Lung (tissue), 17 donors: ENCODE measurements at places on chromosomes 2 and 18.

- DNase-seq: no peak
Observed at GRCh38 chr2:85183479-85183878, 50.3 kb downstream of the TCF7L1 start.

DNA sequence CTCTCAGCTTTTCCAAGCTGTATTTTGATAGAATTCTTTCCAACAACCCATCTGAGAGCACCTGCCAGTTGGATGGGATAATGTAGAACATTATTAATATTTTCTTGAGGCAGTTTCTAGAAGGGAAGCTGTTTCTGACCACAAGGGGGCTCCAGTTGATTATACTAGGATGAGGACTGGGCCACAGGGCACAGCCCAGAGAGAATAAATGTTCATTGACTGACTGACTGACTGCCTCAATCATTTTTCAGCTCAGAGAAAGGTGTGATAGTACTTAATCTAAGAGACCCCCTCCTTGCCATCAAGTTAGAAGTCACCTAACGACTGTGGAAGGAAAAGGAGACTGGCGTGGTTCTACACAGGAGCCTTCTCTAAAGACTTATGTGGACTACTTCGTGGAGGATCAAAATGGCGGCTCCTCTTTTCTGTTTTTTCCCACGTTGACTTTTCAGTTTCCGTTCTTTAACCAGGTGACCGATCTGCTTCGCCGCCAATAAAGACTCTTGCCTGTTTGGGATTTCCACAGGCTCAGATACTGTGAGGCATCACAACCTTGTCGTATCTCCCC is 31.9 kb upstream of the CREG2 start:
- DNase-seq: peak; percentile 48

- no peak for DNase-seq
Observed at GRCh38 chr2:235850289-235850688, 317.9 kb downstream of the GBX2 start.

- peak; percentile 77 for DNase-seq
Observed at GRCh38 chr2:7281231-7282201, 364.3 kb downstream of the RNF144A start.

DNA sequence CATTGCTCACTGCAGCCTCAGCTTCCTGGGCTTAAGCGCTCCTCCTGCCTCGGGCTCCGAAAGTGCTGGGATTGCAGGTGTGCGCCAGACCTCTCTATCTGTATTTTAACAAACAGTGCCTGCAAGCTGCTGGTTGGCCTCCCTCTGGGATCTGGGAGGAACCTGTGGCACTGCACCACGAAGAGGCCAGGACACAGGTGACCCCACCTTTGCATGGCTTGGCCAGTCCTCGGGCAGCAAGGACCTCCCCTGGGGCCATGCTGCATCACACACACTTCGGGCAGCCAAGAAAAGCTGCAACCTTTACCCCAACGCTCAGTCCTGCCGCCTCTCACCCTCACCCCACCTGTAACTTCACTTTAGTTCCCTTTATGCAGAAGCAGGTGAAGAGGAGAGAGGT is 70.0 kb downstream of the PXDN start:
- DNase-seq: no peak

GRCh38 chr2:10165282-10165681 is 42.7 kb downstream of the RRM2 start:
- no peak for DNase-seq

- DNase-seq: no peak
Observed at GRCh38 chr2:15158532-15158931, 402.6 kb downstream of the NBAS start.

GRCh38 chr2:52289741-52290140 is 1257.8 kb upstream of the NRXN1 start:
- no peak for DNase-seq

DNA sequence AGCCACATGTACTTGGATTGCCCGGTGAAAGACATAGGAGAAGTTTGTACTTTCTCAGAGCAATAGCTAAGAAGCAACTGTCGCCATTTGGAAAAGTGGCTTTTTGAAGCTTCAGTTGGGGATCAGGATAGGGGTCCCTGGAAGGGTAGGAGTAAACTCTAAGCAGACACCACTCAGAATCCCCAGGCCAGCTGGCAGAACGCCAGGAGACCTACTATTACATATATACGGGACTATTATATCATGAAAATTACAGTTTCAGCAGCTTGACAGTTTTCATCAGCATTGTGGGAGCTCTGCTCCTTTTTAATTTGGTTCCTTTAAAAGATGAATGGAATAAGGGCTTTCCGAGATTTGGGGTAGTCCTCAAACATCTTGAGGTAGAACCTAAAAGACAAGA is 54.9 kb downstream of the SRD5A2 start:
- peak; percentile 4 for DNase-seq

DNA sequence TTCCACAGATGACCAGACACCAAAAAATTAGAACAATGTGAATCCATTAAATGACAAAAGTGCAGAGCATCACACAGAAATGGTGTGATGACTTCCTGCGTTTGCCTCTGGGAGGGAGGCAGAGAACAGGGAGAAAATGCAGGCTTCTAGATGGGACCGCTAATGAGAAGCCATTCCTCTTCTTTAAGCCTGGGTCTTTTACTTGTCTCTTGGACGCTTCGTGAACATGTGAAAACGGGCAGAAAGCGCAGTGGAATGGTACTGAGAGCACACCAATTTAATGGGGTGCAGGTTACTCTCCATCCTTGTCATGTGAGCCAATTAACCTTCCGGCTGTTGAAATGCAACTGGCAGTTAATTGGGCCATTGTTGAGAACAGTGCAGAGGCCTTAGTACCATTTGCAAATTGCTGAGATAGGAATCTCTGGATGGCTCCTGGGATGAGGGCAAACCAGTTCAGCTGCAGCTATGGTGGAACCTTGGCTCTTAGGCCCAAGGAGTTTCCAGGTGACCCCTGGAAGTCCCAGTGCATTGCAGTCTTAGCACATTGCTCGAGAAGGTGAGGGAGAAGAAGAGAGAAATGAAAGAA is 210.4 kb upstream of the CXCR4 start:
- DNase-seq: no peak

DNA sequence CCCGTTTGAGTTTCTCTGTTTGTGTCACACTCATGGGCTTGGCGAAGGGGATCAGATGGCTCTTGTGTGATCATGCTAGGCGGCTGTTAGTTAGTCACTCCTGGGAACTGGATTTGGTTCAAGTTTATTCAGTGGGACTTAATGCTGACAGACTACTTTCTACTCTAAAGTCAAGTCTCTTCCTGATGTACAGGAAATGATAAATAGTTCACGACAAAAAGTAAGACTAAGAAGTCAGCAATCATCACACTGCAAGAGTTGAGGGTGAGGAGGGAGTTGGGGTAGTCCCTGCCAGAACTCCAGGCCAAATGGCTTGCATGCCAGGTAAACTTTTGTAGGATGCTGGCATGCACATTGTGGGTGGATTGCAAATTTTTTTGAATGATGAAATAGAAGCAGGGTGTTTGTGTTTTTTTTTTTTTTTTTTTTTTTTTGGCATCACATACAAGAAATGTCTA is 25.1 kb upstream of the CCL20 start:
- no peak for DNase-seq

- DNase-seq: no peak
Observed at GRCh38 chr2:153394686-153395085, 83.9 kb downstream of the RPRM start.

GRCh38 chr2:82098617-82099016 is 1794.1 kb upstream of the LRRTM1 start:
- DNase-seq: peak; percentile 33

DNA sequence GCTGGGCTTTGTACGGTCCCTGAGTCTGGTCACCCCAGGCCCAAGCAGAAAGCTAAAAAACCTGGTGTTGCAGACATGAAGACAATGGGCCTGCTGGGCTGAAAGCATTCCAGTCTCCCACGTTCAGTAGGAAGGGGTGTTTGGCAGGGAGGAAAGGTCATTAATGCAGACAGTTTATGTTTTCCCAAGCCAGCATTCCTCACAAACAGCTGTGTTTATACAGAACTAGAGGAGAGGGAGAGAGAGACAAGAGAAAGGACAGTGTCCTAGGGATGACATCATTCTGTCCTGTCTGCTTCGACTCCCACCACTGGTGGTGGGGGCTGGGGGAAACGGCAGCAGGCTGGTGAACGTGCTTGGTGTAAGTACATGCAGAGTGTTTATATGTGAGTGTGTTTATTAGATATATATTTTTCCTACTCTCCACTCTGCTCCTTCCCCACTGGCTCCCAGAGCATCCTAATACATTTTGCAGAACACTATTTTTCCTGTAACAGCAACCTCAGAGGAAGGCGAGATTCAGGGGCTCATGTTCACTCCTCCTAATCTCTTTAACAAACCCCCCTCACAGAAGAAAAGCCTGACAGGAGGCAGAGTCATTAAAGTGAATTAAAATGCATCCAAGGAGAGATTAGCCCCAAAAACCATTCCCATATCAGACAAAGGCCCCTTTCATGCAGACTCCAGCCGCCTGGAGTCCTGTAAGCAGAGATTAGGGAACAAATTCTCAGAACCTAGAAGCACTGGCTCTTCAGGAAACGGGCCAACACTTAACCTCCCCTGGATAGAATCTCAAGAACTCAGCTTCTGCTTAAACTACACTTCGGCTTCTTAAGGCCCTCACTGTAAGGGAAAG is 380.4 kb downstream of the TNS1 start:
- DNase-seq: peak; percentile 97

GRCh38 chr2:72917877-72918553 is 696 bp downstream of the EMX1 start:
- DNase-seq: no peak

DNA sequence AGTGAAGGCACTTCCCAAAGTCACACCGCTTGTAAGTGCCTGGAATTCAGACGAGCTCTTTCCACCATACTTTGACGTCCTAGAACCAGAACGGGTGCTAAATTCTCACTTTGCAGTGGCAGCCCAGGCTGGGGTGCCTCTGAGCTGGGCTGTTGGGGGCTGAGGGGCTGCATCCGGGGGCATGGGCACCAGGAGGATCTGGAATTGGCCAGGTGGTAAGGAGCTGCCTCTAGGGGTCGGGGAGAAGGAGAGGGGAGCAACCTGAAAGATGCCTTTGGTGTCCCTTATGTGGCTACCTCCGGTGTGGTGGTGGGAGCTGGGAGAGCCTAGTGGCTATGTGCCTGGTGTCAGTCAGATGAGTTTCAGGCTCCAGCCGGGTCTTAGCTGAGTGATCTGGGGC is 7.1 kb downstream of the ATOH8 start:
- DNase-seq: no peak

DNA sequence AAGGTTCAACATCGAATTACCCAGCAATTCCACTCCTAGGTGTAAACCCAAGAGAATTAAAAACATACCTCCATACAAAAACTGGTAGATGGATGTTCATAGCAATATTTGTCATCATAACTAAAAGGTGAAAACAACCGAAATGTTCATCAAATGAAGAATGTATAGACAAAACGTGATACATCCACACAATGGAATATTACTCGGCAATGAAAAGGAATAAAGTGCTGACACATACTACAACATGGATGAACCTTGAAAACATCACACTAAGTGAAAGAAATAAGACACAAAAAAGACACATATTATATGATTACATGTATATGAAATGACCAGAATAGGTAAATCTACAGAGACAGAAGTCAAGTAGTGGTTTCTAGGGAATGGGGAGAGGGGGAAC is 20.6 kb upstream of the CHMP1B start:
- DNase-seq: no peak

DNA sequence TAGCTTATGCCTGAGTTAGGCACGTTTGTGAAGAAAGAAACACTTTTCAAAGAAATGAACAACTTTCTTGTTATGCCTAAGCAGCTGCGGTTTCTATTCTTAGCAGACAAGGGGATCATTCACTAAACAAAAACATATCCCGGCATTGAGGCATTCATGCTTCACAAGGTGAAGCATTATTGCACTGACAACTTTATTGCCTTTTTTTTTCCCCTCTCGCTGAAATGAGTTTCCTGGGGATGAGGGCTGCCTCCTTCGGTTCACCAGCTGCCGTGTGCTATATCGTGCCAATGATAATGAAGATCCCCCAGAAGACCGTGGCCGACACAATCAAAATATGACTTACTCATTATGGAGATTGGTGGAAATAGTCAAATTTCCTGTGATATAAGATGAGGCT is 288.2 kb upstream of the ST6GAL2 start:
- no peak for DNase-seq

GRCh38 chr18:59516356-59517155 is 157.5 kb upstream of the LMAN1 start:
- peak; percentile 80 for DNase-seq

DNA sequence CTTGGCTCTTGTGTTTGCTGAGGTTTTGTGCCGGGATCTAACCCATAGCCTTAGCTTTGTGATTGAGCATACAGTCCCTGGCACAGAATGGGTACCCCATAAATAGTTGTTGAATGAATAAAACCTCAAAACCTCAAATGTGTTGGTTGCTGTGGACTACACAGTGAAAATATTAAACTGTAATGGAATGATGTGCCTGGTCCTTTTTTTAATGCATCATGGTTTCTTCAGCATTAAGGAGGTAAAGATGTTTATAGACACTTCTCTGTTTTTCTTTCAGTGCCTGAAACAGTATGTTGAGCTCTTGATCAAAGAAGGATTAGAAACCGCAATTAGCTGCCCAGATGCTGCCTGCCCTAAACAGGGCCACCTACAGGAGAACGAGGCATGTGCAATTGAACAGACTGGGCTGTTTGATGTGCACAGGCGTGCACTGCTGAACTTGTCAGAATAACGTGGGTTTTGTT is 97.0 kb downstream of the RNF144A start:
- no peak for DNase-seq

DNA sequence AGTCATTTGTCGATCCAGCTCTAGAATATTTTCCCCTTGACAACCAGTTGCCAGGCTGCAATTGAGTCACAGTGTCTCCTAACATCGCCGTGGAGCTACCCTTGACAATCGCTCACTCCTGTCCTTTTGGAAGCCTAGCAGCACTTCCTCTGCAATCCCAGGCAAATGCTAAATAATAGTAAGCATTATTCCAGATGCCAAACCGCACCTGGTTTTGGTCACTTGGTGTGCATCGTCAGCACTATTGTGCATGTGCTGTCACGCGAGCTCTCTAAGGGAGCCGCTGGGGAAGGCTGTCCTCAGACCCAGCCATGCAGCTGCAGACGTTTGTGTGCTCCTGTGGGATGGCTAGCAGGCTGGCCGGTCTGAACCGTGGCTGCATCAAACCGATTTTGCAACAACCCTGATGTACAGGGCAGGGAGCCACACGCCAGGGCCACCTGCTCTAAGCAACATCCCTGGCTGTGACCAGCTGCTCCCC is 549.5 kb upstream of the ID2 start:
- DNase-seq: no peak

- no peak for DNase-seq
Observed at GRCh38 chr2:210203147-210203546, 22.1 kb downstream of the ACADL start.

GRCh38 chr2:151476287-151476686 is 66.6 kb downstream of the RIF1 start:
- DNase-seq: no peak

- no peak for DNase-seq
Observed at GRCh38 chr18:815353-815752, 3.3 kb upstream of the YES1 start.

- DNase-seq: no peak
Observed at GRCh38 chr2:210157526-210157925, 13.7 kb downstream of the KANSL1L start.
